Iris pigment epithelial cell (primary cell): ENCODE measurements at places on chromosomes 1 and 21.

DNA sequence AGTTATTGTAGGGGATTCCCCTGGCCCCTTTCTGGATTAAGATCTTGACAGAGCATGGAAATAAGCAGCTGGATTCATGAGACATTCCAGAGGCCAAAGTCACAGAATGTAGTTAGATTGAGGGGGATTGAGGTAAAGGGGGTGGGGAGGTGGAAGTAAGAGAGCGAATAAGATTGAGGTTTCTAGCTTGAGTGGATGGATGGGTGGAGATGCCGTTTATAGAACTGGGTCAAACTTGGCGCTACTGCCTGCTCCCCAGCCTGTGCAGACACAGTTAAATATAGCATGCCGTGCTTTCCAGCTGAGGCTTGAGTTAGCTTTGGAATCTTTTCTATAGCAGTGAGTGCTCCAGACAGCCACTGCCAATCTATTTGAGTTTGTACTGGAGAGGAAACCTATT lies 85.7 kb downstream of the DYRK1A start:
- peak; percentile 94 for DNase-seq

DNA sequence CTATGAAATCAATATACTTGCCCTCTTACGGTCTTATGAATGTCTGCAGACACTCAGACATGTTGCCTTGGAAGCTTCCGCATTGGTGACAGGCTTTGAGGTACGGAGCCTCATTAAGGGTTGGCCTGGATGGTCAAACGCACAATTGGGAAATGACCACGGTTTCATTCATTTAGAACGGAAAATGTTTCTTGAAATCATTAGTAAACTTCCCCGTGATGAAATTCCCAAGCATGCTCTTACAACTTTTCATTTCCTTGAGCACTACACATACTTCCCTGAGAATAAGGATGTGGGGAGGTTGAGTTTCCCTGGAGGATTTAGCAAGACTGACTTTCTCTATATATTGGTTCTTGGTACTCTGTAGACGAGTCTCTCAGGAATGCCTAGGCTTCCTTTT lies 146.3 kb downstream of the HLX start:
- no peak for DNase-seq

DNA sequence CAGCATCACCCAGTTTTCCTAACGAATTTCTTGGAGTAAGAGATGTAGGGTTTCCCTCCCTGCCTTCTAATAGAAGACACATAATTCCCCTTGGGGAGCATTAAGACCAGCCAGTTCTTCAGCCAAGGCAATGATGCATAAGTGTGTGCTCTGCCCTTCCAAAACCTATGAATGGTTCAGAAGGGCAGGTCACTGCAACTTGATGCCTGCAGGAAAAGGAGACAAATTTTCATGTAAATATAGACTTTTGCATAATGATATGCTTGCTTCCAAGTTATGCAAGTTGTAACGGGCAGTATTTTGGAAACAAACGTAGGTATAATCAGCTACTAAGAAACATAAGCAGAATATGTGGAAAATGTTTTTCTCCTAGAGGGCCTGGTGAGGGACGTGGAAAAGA lies 31.6 kb downstream of the PTGS2 start:
- DNase-seq = peak; percentile 26

GRCh38 chr1:220810963-220811362 lies 24.2 kb downstream of the MTARC1 start:
- no peak for DNase-seq

DNA sequence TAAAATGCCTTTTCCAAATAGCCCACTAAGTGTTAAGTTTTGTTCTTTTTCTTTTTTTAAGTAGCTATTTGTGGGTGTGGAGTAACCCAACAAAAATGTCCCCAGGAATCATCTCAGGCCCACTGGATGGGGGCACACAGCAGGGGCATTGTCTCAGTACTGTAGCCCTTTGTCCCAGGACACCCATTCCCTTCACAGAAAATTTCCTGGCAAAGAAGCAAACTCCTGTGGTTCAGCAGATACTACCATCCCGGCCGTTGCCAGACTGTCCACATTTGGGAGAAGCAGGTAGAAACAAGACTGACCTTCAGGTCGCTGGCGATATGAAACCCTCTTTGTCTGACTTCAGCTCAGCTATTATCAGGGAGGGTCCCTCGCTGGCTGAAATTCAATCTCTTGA lies 23.7 kb upstream of the SRRM1 start:
- DNase-seq = no peak

GRCh38 chr1:193480755-193481154 lies 294.3 kb upstream of the B3GALT2 start:
- DNase-seq = no peak

- DNase-seq = no peak
Observed at GRCh38 chr1:50048791-50049190, 25.0 kb upstream of the AGBL4 start.

DNA sequence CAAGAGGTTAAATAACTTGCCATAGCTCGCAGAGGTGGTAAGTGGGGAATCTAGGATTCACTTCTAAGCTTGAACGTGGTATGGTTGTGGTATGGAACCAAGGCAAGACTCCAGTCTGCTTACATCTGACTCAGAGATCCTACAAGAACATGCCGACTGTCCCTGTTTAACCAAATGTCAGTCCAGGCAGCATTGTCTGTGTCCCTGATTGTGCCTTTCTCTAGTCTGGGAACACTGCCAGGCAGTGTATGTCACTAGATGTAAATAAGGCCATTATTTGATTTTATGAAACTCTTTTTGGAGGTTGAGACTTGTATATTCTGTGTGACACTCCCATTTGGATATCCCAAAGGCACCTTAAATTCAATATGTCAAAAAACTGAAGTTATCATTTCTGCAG lies 96.0 kb downstream of the NOS1AP start:
- DNase-seq = no peak

DNA sequence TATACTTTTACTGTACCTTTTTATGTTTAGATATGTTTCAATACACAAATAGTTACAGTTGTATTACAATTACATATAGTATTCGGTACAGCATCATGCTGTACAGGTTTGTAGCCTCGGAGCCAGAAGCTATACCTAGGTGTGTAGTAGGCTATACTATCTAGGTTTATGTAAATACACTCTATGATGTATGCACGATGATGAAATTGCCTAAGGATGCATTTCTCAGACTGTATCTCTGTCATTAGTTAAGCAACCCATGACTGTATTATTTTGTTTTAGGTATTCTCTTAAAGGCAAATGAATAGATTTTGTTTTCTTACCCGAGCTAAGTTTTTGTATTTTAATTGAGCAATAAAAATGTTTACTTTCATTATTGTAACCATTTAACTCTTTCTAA lies 56.4 kb downstream of the SPATA17 start:
- no peak for DNase-seq

- no peak for DNase-seq
Observed at GRCh38 chr1:234103198-234103597, 198.7 kb downstream of the SLC35F3 start.

GRCh38 chr1:105641407-105641806 lies 1415.1 kb upstream of the PRMT6 start:
- DNase-seq = no peak

DNA sequence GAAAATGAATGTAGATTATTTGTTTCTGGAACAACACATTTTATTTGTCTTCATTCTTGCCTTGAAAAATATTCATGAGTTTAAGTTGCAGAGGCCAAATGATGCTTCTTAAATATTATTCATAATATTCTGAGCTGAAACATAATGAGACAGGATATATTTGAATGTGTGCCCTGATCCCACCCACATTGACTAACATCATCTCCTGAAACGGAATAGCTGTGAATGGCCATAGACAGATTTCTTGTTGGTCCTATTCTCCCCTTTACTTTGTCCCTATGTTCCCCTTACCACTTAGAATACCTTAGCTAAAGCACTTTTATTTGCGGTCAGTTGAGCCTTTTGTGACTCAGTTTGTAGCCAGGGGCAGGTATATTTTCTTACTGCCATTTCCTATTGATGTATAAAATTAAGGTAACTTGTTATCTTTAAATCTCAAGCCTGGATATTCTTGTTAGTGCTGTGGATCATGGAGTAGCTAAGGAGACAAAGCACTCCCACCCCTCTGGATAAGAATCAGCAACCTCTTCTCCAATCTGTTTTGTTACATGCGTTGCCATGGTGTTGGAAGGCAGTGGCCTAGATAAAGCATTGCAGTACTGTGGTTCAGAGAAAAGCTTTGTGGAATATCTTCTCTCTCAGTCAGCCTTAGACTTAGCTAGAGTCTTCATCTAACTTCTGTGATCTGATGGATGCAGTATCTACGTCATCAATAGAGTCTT lies 478.5 kb upstream of the DEPDC1 start:
- DNase-seq = no peak

DNA sequence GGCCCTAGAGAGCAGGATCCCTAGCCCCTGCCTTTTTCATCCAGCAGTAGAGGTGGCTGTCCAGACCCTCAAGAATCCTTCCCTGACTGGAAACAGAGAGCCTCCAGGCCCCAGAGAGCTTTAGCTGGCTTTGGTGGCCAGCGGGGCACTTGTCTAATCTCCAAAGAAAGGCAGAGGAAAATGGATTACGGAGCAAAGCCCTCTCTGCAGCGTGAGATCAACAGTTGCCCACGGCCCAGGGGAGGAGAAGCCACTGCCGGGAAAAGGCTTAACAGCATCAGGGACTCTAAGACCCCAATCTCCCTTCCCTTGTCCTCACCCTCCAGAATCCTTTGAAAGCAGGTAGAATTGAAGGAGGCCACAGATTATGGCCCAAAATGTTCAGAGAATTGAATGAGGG lies 35.8 kb upstream of the GRIK3 start:
- DNase-seq = no peak

GRCh38 chr1:172351346-172351745 lies 69.1 kb upstream of the C1orf105 start:
- DNase-seq = peak; percentile 56

GRCh38 chr1:112712701-112713128 lies 2.4 kb downstream of the PPM1J start:
- no peak for DNase-seq

DNA sequence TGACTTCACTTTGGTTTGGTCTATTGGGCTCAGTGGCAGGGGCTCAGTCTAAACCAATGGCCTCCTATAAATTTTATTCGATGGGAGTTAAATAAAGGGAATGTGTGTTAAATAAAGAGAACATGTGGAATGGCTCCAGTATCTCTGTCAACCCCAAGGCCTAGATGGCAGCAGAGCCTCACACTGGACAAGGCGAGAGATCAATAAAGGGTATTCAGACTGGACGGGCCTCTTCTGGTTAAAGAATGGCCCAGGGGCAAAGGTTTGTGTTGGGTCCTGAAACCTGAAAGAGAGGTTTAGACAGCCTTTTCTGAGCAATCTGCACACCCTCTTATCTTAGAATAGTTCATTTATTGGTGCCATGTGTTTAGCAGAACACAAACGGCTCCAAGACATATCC lies 34.7 kb downstream of the SH3BP5L start:
- no peak for DNase-seq

DNA sequence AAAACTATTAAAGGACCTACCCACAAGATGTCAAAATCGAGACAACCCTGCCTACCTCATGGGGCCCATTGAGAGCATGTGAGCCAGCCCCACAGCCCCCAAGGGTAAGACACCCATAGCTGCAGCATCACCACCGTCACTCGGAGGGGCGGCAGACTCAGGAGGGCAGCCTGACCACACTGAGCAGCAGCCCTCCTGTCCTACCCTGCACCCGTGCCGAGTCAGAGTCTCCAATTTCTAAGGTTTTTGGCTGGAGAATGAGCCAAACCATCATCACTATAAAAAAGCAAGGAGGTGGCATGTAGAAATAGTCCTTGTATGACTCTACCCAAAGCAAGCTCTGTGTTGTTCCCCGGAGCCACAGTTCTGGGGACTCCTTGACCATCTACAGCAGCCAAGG lies 94.7 kb downstream of the SSBP3 start:
- DNase-seq = no peak

- peak; percentile 10 for DNase-seq
Observed at GRCh38 chr1:59952065-59952464, 25.5 kb upstream of the CYP2J2 start.

DNA sequence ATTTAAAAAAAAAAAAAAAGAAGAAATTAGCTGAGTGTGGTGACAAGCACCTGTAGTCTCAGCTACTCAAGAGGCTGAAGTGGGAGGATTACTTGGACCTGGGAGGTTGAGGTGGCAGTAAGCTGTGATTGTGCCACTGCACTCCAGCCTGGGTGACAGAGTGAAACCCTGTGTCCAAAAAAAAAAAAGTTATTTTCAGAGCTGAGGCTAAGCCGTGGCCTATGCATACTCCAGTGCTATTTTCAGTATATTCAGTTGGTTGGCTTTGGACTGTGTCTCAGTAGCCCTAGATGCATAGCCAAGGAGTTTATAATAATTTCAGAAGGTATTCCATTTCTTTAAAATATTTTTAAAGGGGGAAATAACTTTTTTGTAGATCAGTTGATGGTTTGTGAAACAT lies 140.5 kb upstream of the L1TD1 start:
- no peak for DNase-seq

DNA sequence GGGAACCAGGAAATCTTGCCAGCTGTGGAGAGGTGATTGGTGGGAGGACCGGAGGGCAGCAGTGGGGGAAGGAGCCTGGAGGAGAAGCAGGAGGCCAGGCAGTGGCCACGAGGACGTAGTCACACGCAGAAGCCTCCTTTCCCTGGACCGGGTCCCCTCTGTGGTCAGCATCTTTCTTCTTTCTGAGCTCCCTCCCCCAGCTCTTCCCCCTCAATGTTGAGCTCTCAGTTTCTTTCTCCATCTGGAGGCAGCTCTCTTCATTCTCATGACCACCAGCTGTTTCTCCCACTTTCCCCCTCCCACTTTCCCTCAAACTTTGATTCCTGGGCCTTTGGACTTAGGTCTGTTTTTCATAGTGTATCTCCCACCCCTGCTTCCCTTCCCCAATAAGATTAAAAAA lies 18.3 kb downstream of the KIRREL1 start:
- no peak for DNase-seq
